Nephron progenitor cell (in vitro differentiated cells): ENCODE measurements at places on chromosomes 7 and 10.

DNA sequence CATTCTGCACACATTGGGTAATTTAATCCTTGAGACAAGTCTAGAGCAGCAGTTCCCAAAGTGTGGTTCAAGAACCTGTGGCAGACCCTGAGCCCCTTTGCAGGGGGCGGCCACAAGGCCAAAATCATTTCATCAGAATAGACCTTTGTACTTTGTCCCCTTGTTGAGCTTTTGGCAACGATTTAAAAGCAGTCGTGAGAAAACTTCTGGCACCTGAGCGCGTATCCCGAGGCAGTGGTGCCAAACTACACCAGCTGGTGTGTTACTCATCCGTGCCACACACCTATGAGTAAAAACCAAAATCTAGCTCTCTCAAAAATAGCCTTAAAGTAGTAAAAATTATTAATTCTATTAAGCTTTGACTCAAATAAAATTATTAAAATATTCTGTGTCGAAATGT lies 306.8 kb downstream of the SDK1 start:
- DNase-seq, result no peak
- H3K27ac ChIP-seq, result no peak overlapping the region
- H3K36me3 ChIP-seq, result no peaks in the 10 kb centered on the region
- H3K27me3 ChIP-seq, result no peaks in the 10 kb centered on the region
- peaks cover 6% of the 10 kb centered on the region for H3K4me1 ChIP-seq
- H3K4me3 ChIP-seq, result no peak overlapping the region

DNA sequence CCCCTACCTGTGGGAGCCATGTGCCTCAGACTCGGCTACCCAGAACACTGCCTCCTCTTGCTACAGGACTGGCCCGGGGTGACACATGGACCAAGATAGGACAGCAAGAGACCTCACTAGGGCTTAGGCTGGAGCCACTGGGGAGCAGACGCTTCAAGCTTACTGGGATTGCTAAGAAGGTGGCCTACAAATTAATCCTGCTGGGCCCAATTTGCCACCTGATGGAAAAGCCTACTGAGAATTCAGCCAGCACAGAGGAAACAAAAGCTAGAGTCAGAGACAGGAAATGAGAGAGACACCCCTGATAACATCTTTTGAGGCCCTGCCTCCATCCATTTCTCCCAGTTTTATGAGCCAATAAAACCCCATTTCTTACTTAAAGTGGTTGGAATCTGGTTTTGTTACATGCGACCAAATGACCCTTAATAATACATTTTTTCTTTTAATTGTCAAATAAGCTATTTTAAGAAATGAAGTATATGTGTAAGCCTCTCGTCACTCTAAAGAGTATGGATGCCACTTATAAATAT lies 282.1 kb downstream of the CXCL12 start:
- H3K4me3 ChIP-seq, result no peak overlapping the region
- peaks cover 32% of the 10 kb centered on the region for H3K4me1 ChIP-seq
- no peak overlapping the region for H3K27ac ChIP-seq
- peaks cover 2% of the 10 kb centered on the region for H3K27me3 ChIP-seq
- no peak for DNase-seq

DNA sequence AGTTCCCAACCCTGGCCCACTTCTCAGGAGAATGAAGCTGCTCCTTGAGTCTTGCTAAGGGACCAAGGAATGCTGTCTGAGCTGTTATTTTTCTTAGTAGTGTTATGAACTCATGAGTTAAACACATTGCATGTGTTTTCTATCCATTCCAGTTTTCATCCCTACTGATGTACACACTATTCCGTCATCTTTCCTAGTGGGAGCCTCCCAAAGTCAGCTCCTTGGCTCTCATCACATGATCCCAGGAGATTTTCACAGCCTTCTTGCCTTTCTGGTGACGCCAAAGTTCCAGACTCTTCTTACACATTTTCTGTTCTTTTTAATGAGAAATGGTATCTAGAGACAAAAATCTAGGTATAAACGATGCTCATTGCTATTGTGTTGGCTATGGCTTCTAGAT lies 8.4 kb upstream of the C10orf71 start:
- peaks cover 49% of the 10 kb centered on the region for H3K4me1 ChIP-seq
- no peaks in the 10 kb centered on the region for H3K36me3 ChIP-seq
- peaks cover 12% of the 10 kb centered on the region for H3K27me3 ChIP-seq
- no peak for DNase-seq

GRCh38 chr10:21261842-21262294 lies 263.6 kb downstream of the SKIDA1 start:
- H3K27ac ChIP-seq, result peak overlapping the region; percentile 57
- DNase-seq, result no peak
- H3K27me3 ChIP-seq, result peaks cover 9% of the 10 kb centered on the region
- H3K36me3 ChIP-seq, result peaks cover 14% of the 10 kb centered on the region
- H3K4me3 ChIP-seq, result no peak overlapping the region

DNA sequence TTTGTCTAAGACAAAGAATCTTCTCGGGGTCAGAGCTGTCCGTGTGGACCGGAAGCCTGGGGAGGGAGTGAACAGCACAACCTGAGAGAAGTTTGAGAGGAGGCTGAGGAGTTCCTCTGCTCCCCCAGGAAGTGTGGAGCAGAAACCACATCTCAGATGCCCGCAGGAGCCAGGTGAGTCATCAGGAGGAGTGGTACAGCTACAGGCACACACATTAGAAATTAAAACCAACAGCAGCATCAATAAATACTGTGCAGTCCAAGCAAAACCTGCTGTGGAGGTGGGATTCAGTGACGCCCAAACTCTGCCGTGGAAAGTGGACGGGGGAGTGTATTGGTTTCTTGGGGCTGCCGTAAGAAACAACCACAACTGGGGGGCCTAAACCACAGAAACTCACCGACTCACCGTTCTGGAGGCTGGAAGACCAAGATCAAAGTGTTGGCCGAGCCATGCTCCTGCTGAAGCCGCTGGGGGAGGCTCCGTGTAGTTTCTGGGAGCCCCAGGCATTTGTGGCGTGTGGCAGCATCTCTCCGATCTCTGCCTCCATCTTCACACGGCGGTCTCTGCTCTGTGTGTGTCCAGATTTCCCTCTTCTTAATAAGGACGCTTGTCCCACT lies 31.2 kb upstream of the GARS1 start:
- peaks cover 3% of the 10 kb centered on the region for H3K27me3 ChIP-seq
- peaks cover 11% of the 10 kb centered on the region for H3K4me1 ChIP-seq
- DNase-seq, result no peak

DNA sequence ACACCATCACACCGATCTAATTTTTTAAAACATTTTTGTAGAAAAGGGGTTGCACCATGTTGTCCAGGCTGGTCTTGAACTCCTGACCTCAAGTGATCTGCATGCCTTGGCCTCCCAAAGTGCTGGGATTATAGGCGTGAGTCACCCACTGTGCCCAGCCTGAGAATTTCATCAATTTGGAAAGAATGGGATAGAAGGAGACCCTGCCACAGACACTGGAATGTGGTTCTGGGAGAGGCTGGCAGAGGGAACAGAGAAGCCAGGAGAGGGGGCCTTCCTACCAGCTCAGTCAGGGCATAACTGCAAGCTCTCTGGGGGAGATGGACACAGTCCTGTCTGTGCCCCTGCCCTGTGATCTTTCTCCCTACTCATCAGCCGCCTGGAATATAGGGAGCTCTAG lies 42.1 kb upstream of the MKRN1 start:
- peaks cover 36% of the 10 kb centered on the region for H3K36me3 ChIP-seq
- peaks cover 48% of the 10 kb centered on the region for H3K4me1 ChIP-seq
- no peaks in the 10 kb centered on the region for H3K27me3 ChIP-seq
- no peak for DNase-seq

DNA sequence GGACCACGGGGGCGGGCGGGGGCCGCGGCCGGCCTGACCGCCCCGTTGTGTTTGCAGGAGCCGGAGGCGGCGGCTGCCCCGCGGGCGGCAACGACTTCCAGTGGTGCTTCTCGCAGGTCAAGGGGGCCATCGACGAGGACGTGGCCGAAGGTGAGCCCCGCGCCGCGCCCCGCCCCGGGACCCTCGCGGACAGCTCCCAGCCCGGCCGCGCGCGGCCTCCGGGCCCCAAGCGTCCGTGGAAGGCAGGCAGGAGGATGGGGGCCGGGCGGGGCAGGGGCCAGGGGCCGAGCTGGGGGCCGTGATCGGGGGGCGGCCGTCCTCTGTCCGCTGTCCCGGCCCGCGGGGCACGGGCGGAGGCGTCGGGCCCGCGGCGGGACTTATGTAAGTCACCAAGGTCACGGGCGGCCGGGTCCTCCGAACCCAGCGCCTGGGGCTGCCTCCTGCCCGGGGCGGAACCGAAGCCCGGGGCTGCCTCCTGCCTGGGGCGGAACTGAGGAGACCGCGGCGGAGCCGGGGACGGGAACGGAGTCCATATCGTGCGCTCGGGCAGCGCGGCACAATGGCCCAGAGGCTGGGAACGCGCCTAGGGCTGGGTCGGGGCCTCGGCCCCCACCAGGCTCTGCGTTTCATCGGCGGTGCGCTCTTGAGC lies 497 bp downstream of the PPP2R2D start:
- peak overlapping the region; percentile 91 for H3K4me3 ChIP-seq
- peaks cover 62% of the 10 kb centered on the region for H3K4me1 ChIP-seq
- peaks cover 25% of the 10 kb centered on the region for H3K27me3 ChIP-seq
- no peak overlapping the region for H3K27ac ChIP-seq
- peak; percentile 57 for DNase-seq

GRCh38 chr10:11441151-11441535 lies 170.3 kb downstream of the USP6NL start:
- H3K27me3 ChIP-seq, result peaks cover 10% of the 10 kb centered on the region
- H3K36me3 ChIP-seq, result no peaks in the 10 kb centered on the region
- peaks cover 44% of the 10 kb centered on the region for H3K4me1 ChIP-seq
- H3K27ac ChIP-seq, result no peak overlapping the region
- DNase-seq, result no peak

DNA sequence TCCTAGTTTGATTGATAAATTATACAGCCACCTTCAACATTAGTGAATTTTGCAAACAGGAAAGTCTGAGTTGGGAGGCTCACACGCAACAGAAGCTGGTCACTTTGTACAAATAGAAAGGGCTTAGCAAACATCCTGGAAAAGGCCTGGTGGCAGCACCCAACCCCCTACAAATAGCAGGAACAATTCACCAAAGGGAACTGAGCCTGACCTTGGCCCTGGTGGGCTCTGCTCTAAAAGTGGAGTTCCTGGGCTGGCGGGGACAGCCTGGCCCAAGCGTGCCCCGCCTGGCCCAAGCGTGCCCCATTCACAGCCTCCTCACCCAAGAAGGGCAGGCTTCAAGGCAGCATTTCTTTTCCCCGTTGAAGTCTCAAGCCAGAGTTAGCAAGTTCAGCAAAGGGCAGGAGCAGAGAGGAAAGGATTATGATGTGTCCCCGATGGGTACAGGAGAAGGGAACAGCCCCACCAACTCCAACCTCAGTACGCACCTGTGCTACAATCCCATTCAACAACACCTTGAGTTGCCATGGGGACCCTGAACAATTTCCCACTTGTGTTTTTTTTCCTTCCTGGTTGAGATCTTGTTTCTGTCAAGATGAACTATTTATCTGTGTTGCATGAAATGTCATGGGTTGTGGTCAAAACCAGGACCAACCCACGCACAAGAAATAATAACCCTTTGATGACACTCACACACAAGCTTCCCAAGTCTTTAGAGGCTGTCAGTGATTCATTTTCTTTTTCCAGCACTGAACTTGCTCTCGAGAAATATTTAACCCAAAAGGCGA lies 43.4 kb downstream of the RGS10 start:
- H3K4me1 ChIP-seq, result peaks cover 86% of the 10 kb centered on the region
- DNase-seq, result no peak
- H3K4me3 ChIP-seq, result no peak overlapping the region
- no peaks in the 10 kb centered on the region for H3K36me3 ChIP-seq

GRCh38 chr10:110916554-110917346 lies 2.2 kb downstream of the BBIP1 start:
- DNase-seq, result no peak
- H3K36me3 ChIP-seq, result no peaks in the 10 kb centered on the region
- peaks cover 42% of the 10 kb centered on the region for H3K4me1 ChIP-seq
- H3K27me3 ChIP-seq, result no peaks in the 10 kb centered on the region

GRCh38 chr7:133609806-133610205 lies 356.9 kb downstream of the EXOC4 start:
- peak overlapping the region; percentile 27 for H3K27ac ChIP-seq
- H3K27me3 ChIP-seq, result peaks cover 2% of the 10 kb centered on the region
- peaks cover 6% of the 10 kb centered on the region for H3K4me1 ChIP-seq
- DNase-seq, result no peak
- H3K4me3 ChIP-seq, result no peak overlapping the region

DNA sequence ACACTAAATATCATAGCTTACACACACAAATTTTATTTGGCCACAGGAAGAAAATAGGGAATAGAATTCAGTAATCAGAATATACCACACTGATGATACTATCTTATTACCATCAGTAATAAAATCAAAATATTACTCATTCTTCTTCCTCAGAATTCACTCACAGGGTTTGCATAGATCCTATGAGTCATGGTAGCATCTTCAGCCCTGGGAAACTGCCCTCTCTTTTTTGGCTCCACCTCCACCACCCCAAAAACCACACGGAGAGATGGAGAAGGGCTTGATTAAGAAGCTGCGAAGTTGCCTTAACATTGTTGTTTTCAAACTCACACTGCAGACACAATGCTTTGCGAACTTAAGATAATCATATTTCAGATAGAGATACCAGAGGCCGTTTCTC lies 154.1 kb upstream of the AHR start:
- H3K36me3 ChIP-seq, result no peaks in the 10 kb centered on the region
- DNase-seq, result no peak
- H3K4me3 ChIP-seq, result no peak overlapping the region
- peaks cover 4% of the 10 kb centered on the region for H3K4me1 ChIP-seq

DNA sequence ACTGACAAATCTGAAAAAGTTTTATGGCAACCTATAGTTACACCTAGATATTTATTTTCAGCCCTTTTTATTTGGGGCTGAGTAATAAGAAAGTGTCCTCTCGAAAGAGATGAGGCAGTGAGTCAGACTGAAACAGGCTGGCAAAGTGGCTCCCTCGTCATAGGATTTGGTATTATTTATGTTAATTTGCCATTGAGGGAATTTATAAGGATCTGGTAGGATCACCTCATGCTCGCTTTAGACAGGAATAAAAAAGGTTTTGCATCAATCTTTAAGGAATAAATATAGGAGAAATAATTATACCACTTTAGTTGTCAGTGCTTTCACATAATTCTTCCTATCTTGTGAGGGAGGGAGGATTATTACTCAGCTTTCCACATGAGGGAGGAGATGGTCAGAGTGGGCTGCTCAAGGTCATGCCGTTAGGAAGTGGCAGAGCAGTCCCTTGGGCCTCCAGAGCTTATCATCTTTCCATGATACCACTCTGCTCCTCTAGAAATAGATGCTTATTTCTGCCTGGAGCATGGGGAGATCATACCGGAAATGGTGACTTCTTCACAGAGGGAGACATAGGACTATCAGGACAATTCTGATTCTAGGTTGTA lies 356.8 kb downstream of the GPR158 start:
- DNase-seq, result no peak
- peak overlapping the region; percentile 7 for H3K27ac ChIP-seq
- H3K27me3 ChIP-seq, result peaks cover 6% of the 10 kb centered on the region
- no peak overlapping the region for H3K4me3 ChIP-seq

DNA sequence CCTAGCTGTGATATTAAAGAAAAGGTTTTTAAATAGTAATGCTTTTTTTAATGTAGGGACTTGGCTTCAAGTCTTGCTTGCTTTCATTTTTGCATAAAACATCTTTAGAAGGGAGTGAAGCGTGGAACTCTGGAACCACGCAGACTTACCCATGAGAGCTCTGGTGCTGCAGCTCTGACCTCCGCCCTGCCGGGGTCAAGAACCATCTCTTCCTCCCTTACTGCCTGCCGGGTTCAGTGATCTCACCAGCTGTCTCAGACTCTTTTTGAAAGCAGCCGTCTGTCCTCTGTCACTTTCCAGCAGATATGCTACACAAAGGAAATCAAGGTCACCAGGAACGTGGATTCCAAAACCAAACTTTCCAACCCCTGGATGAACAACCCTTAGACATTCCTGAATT lies 353.8 kb downstream of the GPR37 start:
- peak; percentile 23 for DNase-seq
- H3K27me3 ChIP-seq, result peaks cover 3% of the 10 kb centered on the region
- no peak overlapping the region for H3K4me3 ChIP-seq
- no peak overlapping the region for H3K27ac ChIP-seq
